Lower lobe of right lung (tissue), 2 donors: ENCODE measurements at places on chromosomes 1 and 21. TPM values are rescaled to one million over a fixed set of nuclear protein-coding genes. Genes with fewer than 3 reads are reported as not detected.
A peak's percentile ranks its signal among the peaks of the same experiment; 100 is the strongest.

The PHLDA3 gene
- total RNA-seq: 97.1 TPM

The ANGEL2 gene
- 36.6 TPM for total RNA-seq

- no peak overlapping the region for H3K27ac ChIP-seq
- H3K4me3 ChIP-seq: no peak overlapping the region
- no peaks in the 10 kb centered on the region for H3K36me3 ChIP-seq
- no peaks in the 10 kb centered on the region for H3K4me1 ChIP-seq
These were observed 35.0 kb upstream of the SCAF4 start for GRCh38 chr21:31766899-31767298.

- H3K36me3 ChIP-seq: no peaks in the 10 kb centered on the region
- H3K27ac ChIP-seq: no peak overlapping the region
- no peaks in the 10 kb centered on the region for H3K4me1 ChIP-seq
- H3K4me3 ChIP-seq: no peak overlapping the region
These were observed 11.4 kb downstream of the CAPN8 start for GRCh38 chr1:223654083-223654482.

DNA sequence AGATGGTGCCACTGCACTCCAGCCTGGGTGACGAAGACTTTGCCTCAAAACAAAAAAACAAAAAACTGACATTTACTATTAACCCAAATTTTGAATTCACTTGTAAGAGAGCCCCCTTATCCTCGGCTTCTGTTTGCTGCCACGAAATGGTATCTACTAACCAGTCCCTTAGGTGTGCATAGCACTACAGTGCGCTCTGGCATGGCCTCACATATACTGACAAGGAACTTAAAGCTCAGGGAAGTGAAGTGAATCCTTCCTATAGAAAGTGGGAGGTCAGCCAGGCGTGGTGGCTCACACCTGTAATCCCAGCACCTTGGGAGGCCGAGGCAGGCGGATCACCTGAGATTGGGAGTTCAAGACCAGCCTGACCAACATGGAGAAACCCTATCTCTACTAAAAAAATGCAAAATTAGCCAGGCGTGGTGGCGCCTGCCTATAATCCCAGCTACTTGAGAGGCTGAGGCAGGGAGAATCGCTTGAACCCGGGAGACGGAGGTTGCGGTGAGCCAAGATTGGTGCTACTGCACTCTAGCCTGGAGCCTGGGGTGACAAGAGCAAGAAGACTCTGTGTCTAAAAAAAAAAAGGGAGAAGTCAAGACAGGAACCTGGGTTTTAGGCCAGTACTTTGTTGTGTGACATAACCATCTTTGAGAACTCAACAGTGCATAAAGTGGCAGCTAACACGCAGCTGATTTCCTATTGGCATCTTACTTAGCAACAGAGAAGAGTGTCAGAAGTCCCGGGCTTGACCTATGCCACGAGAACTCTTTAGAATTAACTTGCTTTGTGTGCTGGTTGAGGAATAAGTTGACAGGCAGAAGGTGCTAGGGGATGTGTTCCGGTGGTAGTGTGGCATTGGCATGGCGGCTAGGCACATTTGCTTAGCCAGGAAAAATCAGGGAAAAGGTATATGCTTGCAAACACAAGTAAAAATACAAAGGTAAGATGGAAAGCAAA, 16.8 kb downstream of the ERRFI1 start:
- H3K27me3 ChIP-seq: no peaks in the 10 kb centered on the region
- DNase-seq: no peak
- peaks cover 52% of the 10 kb centered on the region for H3K36me3 ChIP-seq
- peaks cover 40% of the 10 kb centered on the region for H3K4me1 ChIP-seq
- no peak overlapping the region for H3K4me3 ChIP-seq

DNA sequence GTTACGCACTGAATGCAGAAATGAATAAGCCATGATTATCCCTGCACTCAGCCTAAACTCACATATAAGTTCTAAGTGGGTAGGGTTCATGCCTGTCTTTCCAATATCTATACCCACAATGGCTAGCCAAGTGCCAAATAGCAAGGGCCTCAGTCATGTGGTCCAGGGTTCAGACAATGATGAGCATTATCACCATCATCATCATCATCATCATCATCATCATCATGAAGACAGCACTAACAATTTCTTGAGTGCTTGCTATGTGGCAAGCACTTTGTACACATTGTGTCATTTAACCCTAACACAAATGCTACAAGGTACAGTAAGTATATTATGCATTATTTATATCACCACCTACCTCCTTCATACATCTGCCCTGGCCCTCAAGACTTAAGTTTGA, 500.0 kb downstream of the AGBL4 start:
- H3K27ac ChIP-seq: no peak overlapping the region
- H3K4me1 ChIP-seq: no peaks in the 10 kb centered on the region
- no peak for DNase-seq

DNA sequence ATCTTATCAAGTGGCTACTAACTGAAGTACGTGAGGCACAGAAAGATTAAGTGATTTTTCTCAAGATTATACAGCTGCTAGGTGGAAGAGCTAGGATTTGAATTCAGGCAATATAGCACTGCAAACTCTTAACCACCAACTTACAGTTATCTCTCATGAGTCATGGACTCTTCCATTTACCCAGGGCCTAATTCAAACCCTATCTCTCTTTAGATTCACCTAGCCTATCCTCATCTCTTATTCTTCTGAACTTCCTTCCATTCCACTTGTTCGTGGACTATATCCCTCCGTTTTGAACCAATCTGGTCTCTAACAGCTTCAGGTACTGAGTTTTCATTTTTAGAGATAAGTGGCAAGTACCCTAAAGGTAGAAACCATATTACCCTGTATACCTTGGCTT, 92.8 kb upstream of the DMRTA2 start:
- no peak overlapping the region for H3K27ac ChIP-seq
- no peak overlapping the region for H3K4me3 ChIP-seq
- H3K36me3 ChIP-seq: no peaks in the 10 kb centered on the region
- DNase-seq: no peak
- H3K27me3 ChIP-seq: no peaks in the 10 kb centered on the region
- no peaks in the 10 kb centered on the region for H3K4me1 ChIP-seq

The KDF1 gene
- 8.1 TPM for total RNA-seq

GRCh38 chr1:26142159-26142558, 16.7 kb upstream of the FAM110D start:
- H3K27me3 ChIP-seq: no peaks in the 10 kb centered on the region
- no peaks in the 10 kb centered on the region for H3K36me3 ChIP-seq
- no peak for DNase-seq
- no peaks in the 10 kb centered on the region for H3K4me1 ChIP-seq

The TRIM46 gene
- 0.35 TPM for total RNA-seq

The RHOC gene
- 126 TPM for total RNA-seq

The GPR37L1 gene
- total RNA-seq: 0.06 TPM

The PLA2G4A gene
- 10.1 TPM for total RNA-seq

- no peak for DNase-seq
- H3K27ac ChIP-seq: no peak overlapping the region
- H3K4me1 ChIP-seq: no peaks in the 10 kb centered on the region
- no peaks in the 10 kb centered on the region for H3K27me3 ChIP-seq
These were observed 10.9 kb upstream of the RWDD3 start for GRCh38 chr1:95223110-95223509.

DNA sequence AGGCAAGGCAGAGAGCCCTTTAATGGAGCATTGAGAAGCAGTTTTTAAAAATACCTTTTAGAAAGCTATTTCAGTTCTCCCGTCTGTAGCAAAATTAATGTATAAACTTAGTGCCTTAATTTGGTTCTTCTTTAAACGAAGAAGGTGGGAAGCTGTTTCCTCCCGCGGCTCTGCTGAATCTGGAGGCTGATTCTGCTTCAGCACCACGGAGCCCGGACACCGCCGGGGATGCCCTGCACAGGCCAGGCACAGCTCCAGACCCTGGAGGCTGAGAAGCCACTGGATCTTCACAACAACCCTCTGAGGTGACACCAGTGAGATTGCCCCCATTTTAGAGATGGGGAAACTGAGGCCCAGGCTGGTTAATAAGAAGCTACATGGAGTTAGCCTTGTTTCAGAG, 175.8 kb upstream of the VAMP3 start:
- no peaks in the 10 kb centered on the region for H3K27me3 ChIP-seq
- DNase-seq: peak; percentile 21
- no peak overlapping the region for H3K4me3 ChIP-seq
- H3K4me1 ChIP-seq: no peaks in the 10 kb centered on the region
- no peaks in the 10 kb centered on the region for H3K36me3 ChIP-seq

The OR13G1 gene
- not detected for total RNA-seq

DNA sequence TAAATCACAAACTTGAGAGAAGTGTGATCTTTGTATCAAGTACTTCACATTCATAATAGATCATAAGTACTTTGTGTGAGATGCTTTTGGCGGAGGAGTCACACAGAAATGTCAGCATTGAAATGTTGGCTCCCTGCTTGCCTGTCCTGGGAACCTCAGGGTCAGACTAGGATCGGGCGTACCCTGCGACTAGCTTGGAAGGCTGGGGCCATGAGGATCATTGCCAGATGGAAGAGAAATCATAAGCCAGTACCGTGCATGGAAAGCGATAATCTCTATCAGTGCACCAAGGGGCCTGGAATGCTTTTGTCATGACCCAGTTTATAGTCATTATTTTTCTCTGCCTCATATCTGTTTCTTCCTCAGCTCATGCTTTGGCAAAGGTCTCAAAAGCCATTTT, 35.5 kb downstream of the MTR start:
- H3K36me3 ChIP-seq: peaks cover 97% of the 10 kb centered on the region
- H3K4me3 ChIP-seq: no peak overlapping the region
- no peaks in the 10 kb centered on the region for H3K4me1 ChIP-seq
- DNase-seq: no peak
- H3K27ac ChIP-seq: no peak overlapping the region

The SGIP1 gene
- total RNA-seq: 12.4 TPM

The CHRNB2 gene
- total RNA-seq: not detected

GRCh38 chr1:11448373-11449099, 30.4 kb upstream of the DISP3 start:
- no peaks in the 10 kb centered on the region for H3K36me3 ChIP-seq
- H3K4me1 ChIP-seq: no peaks in the 10 kb centered on the region
- peaks cover 25% of the 10 kb centered on the region for H3K27me3 ChIP-seq
- no peak overlapping the region for H3K4me3 ChIP-seq

The ASTN1 gene
- total RNA-seq: 0.41 TPM

DNA sequence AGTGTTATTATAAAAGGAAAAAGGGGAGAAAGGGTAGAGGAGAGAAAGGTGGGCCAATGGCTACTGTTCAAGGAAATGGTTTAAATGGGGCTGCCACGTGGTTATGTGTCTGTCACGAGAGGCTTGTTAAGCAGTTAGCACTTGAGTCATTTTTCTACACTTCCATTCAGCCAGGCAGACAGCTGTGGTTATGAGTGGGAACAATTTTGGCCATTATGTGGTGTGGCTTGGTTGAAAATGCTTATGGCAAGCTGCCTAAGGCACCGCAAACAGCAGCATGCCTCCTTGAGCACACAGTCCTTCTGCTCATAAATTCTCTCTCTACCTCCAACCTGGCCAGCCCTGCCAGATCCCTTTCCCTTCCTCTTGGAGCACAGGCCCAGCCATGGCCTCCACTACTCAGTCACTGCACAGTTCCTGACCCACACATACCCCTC, 3.2 kb upstream of the SRM start:
- H3K36me3 ChIP-seq: peaks cover 43% of the 10 kb centered on the region
- DNase-seq: no peak
- H3K4me1 ChIP-seq: peaks cover 25% of the 10 kb centered on the region
- no peak overlapping the region for H3K4me3 ChIP-seq
- no peak overlapping the region for H3K27ac ChIP-seq

- no peak overlapping the region for H3K4me3 ChIP-seq
- H3K36me3 ChIP-seq: no peaks in the 10 kb centered on the region
- DNase-seq: no peak
These were observed 9.2 kb downstream of the KCNJ6 start for GRCh38 chr21:37907076-37907475.

DNA sequence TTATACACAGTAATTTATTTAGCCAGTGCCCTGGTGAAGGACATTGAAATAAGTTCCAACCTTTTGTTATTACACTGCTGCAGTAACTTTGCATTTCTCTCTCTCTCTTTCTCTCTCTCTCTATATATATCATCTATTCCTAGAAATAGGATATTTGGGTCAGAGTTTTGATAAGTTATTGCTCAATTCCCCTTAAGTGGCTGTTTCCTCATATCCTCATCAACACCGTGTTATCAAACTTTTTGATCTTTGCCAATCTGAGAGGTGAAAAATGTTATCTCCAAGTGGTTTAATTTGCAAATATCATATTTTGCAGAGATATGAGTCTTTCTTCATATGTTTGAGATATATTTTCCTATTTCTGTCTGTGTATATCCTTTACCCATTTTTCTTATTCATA, 1.6 kb upstream of the SRSF4 start:
- no peak overlapping the region for H3K4me3 ChIP-seq
- H3K36me3 ChIP-seq: peaks cover 8% of the 10 kb centered on the region
- H3K27ac ChIP-seq: no peak overlapping the region
- no peak for DNase-seq
- H3K4me1 ChIP-seq: peaks cover 27% of the 10 kb centered on the region
